ENCODE measurements at places on chromosomes 4 and X.

DNA sequence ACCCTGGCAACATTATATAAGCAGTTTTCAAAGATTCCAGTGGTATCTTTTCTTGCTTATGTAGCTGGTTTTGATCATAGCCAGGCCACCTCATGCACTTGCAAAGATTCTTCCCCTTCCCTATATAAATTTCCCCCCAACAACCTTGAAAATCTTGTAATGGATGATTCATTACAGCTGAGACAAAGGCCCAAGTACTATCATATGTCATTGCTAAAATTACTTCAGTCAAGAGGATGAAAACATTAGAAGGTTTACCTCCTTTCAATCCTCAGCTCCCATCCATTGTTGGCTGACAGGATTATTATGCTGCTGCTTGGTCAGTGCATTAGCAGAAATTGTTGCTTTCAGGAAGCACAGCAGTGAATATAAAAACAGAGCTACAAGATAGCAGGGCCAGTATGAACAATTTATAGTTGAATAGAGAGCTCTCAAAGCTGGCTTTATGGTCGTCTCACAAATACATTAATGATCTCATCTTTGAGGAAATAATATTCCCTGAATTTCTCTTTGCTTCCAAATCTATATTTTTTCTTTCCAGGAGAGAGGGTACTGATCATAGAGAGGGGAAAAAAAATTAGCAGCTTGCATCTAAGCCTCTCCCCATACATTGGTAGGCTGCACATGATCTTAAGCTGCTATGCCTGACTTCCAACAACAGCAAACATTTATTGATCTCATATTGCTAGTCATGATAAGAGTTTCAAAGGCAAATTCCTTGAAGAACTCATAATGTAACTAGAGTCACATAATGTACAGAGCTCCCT, 7.7 kb upstream of the ARHGEF38 start:
- DNase-seq, result no peak

GRCh38 chrX:88789825-88790224, 42.8 kb downstream of the CPXCR1 start:
- no peak for DNase-seq

GRCh38 chr4:158238575-158238974, 28.3 kb downstream of the TMEM144 start:
- no peak for DNase-seq

GRCh38 chrX:19541196-19541595, 25.9 kb upstream of the MAP3K15 start:
- DNase-seq, result no peak

DNA sequence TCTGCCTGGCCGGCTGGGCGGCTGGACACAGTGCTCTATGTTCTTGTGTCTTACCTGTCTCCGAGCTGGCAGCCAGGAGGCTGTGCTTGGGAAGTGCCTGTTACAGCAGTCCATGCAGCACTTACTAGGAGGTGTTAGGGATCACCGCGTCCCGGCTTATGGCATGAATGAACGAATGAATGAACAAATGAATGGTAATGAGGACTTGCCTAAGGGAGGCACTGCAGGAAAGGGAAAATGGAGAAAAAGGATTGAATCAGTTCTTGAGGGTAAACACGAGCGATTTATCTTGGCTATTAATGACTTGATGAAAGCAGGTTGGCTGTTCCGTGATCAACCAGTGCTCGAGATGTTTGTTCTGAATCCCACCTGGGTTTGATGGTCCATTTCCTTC, 31.1 kb downstream of the TBC1D14 start:
- DNase-seq, result no peak

- DNase-seq, result no peak
These were observed 290.7 kb upstream of the PCDH18 start for GRCh38 chr4:137823007-137823406.

GRCh38 chrX:127030016-127030748, 210.7 kb downstream of the PRR32 start:
- no peak for DNase-seq

- no peak for DNase-seq
These were observed 509.3 kb downstream of the CENPC start for GRCh38 chr4:67035986-67036385.
